ENCODE measurements at places on chromosomes 12 and 14.

GRCh38 chr14:78297858-78298257 lies 127.7 kb downstream of the NRXN3 start:
- no peak for DNase-seq

DNA sequence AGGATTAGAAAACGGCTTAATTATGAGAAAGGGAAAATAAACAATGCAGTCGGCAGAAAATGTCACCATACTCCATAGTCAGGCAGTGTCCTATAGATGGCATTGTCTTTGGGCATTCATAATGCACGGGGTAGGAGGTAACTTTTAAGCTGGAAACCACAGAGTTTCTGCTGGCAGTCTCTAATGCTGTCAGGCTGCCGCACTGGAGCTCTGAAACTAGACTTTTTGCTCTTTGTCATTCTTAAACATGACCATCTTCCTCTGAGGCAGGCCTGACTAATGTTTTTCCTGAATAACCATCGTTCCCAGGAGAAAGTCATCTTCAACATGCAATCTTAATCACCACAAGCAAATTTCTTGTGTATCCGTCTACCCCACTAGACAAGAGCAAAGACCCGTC lies 108.8 kb downstream of the ETNK1 start:
- no peak for DNase-seq

- DNase-seq = no peak
Measured at GRCh38 chr14:21309956-21310355, 30.1 kb downstream of the RPGRIP1 start.

DNA sequence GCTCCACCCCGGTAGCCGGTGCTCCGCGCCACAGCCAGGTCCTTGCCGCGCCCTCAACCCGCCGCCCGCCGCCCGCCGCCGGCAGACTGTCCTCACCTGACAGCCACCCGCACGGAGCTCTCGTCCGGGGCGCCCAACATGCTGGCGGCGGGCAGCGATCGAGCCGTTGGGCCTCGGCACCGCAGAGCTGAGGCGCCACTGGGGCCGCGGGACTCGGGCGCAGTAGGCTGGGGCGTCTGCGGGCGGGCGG lies 164 bp downstream of the KIF21A start:
- DNase-seq = no peak

- peak; percentile 51 for DNase-seq
Measured at GRCh38 chr12:41151793-41152192, 36.3 kb upstream of the PDZRN4 start.

- peak; percentile 19 for DNase-seq
Measured at GRCh38 chr14:33932576-33933345, 18.1 kb downstream of the EGLN3 start.

DNA sequence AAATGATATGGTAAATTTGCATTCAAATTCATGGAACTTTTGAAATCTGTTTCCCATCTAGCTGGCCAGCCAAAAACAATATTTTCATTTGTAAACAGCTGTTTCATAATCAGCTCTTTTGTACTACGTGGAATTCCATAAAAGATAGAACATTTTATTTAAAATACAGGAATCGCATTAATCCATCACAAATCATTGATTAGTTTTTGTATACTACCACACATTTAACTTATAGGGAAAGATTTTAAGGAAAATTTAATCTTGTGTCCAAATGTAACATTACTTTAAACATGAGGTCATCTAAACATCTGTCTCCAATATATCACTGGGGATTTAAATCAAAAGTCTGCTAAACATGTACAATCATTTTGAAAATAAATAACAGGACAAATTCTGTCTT lies 33.5 kb downstream of the SLC25A21 start:
- DNase-seq = no peak

GRCh38 chr12:53062977-53063707 lies 13.3 kb downstream of the TNS2 start:
- DNase-seq = no peak

DNA sequence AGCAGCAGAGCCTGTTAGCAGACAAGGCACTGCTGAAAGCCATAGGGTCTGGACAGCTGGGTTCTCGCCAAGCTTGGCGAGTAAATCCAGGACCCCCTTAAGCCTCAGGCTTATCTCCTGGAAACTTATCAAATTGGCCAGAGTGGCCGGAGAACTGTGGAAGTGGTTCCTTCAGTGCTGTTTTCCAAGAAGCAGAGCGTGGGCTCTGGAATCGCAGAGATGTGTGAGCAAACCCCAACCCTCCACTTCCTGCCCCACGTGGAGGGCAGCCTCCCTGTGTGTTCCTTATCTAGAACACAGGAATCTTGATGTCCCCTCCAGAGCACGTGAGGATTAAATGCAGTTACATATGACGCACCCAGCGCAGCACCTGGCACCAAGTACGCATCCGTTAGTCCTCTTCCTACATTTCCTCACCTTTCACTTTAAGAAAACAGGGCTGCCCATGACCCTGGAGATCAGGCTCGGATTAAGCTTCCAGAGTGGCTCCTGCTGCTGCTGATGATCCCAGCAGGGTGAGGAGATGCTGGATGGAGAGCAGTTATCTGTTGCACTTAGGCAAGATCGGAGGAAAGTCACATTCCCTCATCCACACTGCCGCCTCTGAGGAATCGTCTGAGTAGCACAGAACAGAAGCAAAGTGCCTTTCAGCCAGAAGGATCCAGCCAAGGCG lies 35.0 kb downstream of the MMAB start:
- DNase-seq = no peak

DNA sequence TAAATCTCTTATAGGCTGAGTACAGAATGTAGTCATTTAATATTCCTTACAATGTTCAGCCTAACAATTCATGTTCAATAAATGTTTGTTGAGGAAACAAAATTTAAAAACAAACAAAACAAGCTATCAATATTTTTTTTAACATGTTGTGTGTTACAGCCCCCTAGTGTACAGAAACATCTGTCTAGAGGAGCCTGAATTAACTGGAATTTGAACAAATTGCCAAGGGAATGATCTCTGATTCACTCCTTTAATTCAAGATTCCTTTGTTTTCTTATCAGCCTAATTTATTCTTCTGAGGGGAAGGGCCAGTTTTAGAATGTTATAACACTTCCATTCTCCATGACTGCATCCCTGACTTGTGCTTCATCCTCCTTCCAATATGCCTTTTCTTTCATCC lies 127.2 kb downstream of the CMAS start:
- no peak for DNase-seq

- peak; percentile 22 for DNase-seq
Measured at GRCh38 chr12:125330645-125331341, 265.6 kb downstream of the AACS start.

- peak; percentile 72 for DNase-seq
Measured at GRCh38 chr14:64704143-64704742, at the start of gene PLEKHG3. Gene PLEKHG3 (plus strand): TSS chr14:64704424. CDS start chr14:64727632, 23,208 bp downstream.

GRCh38 chr12:51740536-51740935 lies 108.0 kb downstream of the FIGNL2 start:
- DNase-seq = no peak

DNA sequence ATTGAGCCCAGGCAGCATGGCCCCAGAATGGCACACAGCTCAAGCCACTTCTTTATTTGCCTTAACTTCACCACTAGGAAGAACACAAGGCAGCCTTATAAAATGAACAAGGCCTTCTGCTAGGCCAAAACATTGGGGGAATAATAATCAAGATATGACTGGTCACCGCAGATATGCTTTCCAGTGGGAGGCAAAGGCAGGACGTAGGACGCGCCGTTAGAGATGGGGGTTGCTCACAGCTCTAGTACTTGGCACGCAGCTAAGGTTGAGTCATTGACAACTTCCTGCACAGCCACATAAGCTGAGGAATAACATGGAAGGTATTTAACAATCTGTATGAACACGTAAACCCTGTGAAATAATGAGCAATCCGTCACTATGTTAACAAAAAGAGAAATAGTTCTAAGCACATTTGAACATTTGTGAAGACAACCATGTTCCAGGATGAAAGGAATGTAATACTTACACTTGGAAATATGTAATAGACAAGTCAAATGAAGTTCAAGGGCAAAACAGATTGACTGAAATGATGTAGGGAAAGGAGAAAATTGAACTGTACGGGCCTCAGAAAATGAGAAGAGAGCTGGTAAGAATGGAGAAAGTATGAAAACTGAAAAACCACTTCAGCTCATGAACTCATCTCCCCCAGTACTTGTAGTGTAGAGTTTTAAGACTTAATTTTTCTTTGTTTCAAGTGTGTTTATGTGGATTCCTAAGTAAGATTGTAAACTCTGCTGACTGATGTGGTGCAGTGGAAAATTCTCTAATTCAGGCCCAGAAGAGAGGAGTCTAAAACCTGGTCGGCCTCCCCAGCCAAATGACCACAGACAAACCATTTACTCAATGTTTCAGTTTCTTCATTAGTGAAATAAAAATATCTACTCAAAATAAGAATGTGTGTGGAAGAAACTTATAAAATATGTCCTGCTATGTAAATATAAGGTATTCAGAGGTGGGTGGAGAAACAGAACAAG lies 59.3 kb upstream of the CCDC91 start:
- peak; percentile 100 for DNase-seq

- no peak for DNase-seq
Measured at GRCh38 chr12:116542345-116542956, 16.7 kb upstream of the MAP1LC3B2 start.

DNA sequence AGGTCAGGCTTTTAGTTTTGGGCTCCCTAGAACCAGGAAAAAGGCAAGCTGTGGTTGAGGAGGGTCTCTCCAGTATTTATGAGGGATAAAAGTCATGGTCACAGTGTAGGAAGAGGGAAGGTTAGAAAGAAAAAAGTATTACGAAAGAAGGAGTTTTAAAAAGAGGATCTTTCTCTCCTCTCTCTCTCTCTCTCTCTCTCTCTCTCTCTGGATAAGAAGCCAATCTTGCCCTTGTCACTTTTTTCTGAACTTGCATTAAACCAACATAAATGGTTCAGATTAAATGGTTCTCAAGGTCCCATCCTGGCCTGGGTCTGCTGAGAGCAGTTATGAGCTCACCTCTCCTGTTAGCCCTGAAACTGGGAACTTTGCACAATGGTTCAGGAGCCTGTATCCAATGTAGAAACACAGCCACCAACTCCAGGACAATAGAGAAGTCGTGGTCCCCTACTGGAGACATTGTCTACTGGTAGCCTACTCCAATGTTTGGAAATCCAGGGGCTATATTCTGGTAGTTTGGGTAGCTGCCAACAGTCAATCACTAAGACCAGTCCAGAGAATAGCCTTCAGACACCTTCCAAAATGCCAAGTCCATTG lies 131.9 kb downstream of the DAD1 start:
- no peak for DNase-seq

GRCh38 chr12:124538194-124539082 lies 29.0 kb downstream of the NCOR2 start:
- no peak for DNase-seq

DNA sequence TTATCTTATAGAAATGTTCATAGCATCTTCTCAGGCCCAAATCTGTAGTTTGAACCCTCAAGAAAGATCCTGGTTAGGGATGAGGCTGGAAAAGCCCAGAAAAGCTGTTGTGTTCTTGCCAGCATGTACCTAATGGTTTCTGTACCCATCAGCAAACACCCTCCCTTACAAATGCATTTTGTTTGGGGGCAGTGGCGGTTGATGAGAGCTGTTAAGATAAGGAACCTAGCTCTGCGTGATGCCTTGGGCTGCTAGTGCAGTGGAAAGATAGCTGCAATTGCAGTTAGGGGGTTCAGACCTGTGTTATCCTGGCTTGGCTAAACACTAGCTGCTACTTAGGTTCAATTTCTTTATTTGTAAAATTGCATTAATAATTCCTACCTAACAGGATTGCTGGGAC lies 3.6 kb downstream of the TPH2 start:
- no peak for DNase-seq

DNA sequence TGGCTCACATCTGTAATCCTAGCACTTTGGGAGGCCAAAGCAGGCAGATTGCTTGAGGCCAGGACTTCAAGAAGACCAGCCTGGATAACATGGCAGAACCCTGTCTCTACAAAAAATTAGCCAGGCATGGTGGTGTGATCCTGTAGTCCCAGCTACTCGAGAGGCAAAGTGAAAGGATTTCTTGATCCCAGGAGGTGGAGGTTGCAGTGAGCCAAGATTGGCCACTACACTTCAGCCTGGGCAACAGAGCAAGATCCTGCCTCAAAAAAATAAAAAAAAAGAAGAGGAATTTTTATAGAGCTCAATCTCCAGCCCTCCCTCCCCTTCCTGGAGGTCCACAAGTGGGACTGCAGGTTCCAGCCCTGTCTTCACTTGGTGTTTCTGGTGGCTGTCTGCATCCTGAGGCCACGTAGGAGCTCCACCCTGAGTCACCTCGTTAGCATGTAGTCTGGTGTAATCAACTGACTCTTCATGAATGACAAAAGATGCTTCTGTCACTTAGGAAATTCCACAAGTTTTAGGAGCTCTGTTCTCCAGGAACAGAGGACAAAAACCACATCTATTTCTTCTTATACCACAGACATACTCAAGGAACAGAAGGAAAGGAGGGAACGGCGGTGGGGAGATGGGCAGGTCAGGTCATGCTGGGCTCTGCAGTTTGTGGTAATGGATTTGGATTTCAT lies 16.2 kb downstream of the CCDC62 start:
- DNase-seq = no peak

DNA sequence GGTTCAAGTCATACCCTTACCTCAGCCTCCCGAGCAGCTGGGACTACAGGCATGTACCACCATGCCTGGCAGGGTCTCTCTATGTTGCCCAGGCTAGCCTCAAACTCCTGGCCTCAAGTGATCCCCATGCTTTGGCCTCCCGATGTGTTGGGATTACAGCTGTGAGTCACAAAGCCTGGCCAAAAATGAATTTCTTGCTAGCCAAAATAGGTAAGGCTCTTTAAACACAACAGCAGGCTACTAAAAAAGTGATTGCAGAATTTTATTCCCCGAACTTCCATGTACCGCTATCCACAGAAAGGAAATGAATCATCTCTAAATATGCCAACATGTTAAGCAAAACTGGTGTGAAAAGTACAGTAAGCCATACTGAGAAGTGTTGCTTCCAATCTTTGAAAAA lies 50.6 kb downstream of the WDHD1 start:
- peak; percentile 89 for DNase-seq

Measured in iris pigment epithelial cell (primary cell).